ENCODE measurements at places on chromosomes 13 and 19. TPM values are rescaled to one million over a fixed set of nuclear protein-coding genes. Genes with fewer than 3 reads are reported as not detected.

Gene SYDE1
- polyA plus RNA-seq = 40.6 TPM

- DNase-seq = no peak
These were observed 19.9 kb downstream of the LRCH1 start for GRCh38 chr13:46572752-46573431.

- no peak for DNase-seq
These were observed 48.5 kb downstream of the GAS6 start for GRCh38 chr13:113815151-113816058.

- DNase-seq = no peak
These were observed 19.6 kb downstream of the TFDP1 start for GRCh38 chr13:113604186-113604585.

DNA sequence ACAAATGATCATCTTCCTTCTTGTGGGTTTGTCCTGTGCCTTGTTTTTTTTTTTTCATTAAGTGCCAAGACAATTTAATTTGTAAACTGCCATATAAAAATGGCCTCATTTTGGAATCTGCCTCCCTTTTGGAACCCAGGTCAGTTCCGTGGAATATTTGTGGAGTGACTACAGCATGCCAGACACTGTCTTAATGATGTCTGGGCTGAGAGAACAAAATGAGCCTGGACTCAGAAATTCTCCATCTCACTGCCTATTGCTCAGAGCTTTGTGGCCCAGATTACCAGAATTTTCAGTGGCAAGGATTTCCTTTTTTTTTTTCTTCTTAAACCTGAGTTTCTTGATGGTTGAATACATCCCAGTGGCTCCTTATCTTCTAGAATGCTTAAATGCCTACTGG lies 340.6 kb downstream of the ENOX1 start:
- DNase-seq = no peak

Measured in SK-N-SH (cell line).